GM12892 (cell line): ENCODE measurements at places on chromosomes 1 and 21.

- no peak for DNase-seq
Observed at GRCh38 chr1:18807334-18808063, 52.0 kb downstream of the TAS1R2 start.

- DNase-seq: no peak
Observed at GRCh38 chr1:107810291-107810951, 154.6 kb downstream of the VAV3 start.

GRCh38 chr1:109298666-109299557 lies 7.9 kb downstream of the MYBPHL start:
- no peak for DNase-seq

GRCh38 chr1:89624314-89624713 lies 8.6 kb upstream of the LRRC8C start:
- no peak for DNase-seq

GRCh38 chr1:88877382-88877825 lies 14.0 kb downstream of the GTF2B start:
- no peak for DNase-seq
